ENCODE measurements at places on chromosomes 3 and 15. TPM values are rescaled to one million over a fixed set of nuclear protein-coding genes. Genes with fewer than 3 reads are reported as not detected.

DNA sequence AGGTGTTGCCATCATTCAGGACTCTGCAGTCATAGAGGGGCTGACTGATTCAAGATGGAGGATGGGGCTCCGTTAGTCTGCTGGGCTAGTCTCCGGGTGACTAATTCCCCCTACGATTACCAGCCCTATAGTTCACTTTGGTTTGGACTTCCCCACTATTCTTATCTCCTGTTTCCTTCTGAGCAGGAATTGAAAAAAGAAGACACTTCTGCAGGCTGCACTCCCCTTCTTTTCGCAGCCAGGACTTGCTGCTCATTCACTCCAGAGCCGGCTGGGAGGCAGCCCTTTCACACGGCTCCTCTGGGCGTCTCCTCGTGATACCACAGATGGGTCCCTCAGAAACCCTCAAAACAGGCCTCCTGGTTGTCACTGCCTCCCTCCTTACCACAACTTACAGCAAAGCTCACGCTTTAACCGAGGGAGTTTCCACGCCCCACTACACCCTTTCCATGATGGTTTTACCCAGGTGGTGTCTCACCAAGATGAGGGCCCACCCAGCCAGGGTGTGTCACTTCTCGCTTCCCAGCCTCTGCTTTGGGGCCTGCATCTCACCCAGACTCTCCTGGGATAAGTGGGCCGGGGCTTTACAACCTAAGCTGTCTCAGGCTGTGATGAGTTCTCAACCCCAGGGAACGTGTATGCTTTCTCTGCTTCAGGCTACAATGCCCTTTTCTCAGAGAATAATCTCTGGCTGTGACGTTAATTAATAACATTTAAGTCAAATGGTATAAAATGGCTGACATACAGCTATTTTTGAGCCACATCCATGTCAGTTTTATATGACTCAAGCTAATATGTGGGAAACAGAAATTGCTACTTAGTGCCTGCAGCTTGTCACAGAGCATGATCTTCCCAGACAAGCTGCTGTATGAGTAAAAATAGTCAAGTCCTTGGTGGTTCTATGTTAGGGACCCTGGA, 11.9 kb downstream of the CX3CR1 start:
- DNase-seq, result no peak

DNA sequence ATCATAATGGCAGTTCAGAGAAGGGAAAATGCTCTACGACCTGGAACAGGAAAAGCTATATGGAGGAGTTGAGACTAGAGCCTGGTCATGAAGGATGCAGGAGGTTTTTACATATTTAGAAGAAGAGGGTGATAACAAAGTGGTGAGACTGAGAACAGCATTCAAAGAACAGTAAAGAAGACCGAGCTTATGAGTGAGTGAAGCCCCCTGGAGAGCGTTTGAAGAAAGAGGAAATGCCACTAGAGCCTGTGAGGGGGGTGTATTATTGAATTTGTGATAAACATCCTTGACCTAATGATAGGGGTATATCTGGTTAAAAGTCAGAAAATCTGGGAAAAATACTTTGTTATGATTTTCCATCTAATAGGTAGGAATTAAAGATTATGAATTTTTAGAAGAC, 4.2 kb downstream of the PARP9 start:
- DNase-seq, result no peak

GRCh38 chr3:149390772-149391212, 13.3 kb upstream of the TM4SF1 start:
- no peak for DNase-seq

DNA sequence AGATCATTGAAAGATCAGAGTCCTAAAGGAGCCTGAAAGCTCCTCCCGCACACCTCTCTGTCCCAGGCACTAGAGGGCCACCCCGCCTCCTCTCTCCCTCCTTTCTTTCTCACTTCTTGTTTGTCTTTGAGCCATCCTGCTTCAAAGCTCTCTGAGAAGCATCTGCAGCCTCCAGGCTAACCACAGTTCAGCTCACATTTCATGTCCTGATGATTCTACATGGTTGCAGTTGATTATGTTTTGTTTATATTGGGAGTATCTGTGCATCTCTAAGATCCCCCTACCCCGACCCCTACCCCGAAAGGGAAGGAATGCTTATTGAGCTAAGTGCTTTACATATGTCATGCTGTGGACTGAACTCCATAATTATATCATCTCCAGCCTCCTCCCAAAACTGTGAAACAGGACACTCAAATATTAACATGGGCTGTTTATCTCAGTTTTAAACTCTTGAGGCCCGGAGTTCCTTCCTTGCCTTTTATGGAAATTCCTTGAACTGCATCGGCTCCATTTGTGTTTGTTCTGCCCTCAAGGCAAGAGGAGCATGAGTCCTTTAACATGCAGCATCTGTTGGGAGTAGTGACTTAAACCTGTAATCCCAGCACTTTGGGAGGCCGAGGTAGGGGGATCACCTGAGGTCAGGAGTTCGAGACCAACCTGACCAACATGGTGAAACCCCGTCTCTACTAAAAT, 30.9 kb downstream of the MGLL start:
- no peak for DNase-seq

DNA sequence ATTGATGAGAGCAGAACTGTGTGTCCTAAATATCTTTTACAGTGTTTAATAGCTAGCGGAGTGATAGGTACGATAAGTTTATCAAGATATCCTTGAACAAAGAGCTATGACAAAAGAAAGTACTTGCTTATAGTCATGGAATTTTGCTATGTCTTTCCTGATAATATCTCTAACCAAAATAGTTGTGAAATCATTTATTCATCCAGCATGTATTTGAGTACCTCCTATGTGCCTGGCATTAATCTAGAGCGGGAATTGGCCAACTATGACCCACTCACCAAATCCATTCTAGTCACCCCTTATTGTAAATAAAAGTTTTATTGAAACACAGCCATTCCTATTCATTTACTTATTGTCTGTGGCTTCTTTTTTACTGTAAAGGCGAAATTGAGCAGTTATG, 46.6 kb downstream of the ZFAND6 start:
- no peak for DNase-seq

Gene CHRNA5
- total RNA-seq, result 1.5 TPM

DNA sequence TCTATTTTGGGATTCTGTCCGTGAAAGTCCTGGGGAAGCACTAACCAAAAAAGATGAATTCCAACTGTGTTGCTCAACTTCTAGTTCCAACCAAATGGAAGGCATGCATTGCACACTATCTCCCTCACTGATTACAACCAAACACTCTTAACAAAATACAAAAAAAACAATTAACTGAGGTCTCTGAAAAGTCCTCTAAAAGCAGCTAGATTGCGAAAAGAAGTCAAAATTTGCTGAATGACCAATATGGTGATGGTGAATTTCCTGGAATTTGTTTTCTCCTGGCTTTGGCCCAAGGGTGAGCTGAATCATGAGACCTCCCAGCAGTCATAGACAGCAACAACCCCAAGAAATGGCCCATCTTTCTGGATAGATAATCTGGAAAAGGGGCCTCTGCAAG, 28.3 kb downstream of the CYP19A1 start:
- DNase-seq, result no peak

DNA sequence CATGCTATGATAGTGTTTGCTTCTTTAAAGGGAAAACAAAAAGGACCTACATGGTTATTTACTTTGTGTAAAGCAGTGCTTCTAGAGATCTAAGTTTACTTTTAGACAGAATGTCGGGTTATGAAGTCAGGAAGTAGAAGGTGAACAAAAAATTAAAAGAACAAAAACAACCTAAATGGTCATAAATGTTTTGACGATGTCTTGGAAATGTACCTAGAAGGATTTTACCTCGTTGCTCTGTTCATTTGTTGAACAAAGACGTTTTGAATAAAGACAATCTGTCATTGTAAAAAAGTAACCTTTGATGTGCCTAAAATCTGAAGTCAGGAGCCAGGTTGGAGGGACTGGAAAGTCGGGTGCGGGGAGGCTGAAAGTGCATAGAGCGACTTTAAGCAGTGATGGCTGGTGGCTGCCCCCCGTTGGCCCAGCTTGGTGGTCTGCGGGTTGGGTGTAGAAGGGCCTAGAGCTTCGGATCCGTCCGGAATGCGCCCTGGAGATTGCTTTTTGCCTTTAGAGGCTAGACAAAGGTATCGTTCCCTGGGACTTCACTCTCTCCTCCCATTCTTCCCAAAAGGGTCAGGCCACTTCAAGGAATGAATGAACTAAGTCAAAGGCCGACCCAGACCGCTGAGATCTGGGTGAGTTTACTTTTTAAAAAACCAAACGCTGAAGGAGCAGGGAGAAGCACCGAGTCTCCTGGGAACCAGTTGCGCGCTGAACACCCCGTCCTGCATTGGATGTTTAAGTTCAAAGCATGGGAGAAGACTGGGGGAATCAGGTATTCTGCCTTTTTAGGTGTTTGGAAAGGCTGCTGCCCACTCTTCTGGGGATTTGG, 2.1 kb downstream of the SOX14 start:
- DNase-seq, result no peak

- DNase-seq, result no peak
Measured at GRCh38 chr15:29844290-29844903, 22.1 kb upstream of the TJP1 start.

Gene IGSF10
- 4.1 TPM for total RNA-seq

GRCh38 chr15:61115241-61115640, 113.9 kb downstream of the RORA start:
- DNase-seq, result no peak

DNA sequence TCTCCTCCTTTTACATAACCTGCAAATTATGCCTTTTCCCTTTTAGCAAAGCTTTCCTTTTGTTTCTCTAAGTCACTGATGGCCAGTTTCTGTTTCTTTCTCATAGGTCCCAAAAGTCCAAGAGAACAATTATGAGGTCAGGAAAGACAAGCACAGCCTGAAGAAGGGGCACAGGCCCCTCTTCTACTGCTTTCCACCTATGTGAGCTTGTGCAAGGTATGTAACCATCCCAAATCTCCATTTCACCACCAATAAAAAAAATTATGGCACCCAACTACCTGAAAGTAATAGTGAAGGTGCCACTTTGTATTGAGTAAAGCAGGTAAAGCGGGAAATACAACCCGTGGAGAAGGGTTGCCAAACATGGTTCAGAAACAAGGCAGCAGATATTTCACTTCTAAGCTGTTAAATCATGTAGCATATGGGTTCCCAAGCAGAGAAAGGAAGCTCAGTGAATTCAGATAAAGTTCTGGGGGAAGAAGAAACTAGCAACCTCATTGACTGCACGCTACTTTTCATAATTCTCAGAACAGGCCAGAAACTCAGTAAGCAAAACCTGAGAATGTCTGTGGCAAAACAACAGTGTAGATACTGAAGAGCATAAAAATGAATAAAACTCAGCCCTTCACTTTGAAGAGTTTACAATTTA, 4.2 kb downstream of the PLOD2 start:
- DNase-seq, result no peak

- DNase-seq, result no peak
Measured at GRCh38 chr3:44957986-44958385, 18.0 kb downstream of the ZDHHC3 start.

Gene C3orf80
- total RNA-seq, result not detected

Gene TGFBR2
- total RNA-seq, result 143 TPM

GRCh38 chr3:192830291-192831110, 87.2 kb downstream of the MB21D2 start:
- DNase-seq, result no peak

Gene CCDC54
- not detected for total RNA-seq

- DNase-seq, result no peak
Measured at GRCh38 chr3:184812662-184813042, 686 bp downstream of the VPS8 start.

Gene AP3B2
- total RNA-seq, result 0.47 TPM

Gene FOXL2NB
- not detected for total RNA-seq

Gene ZMYND10
- total RNA-seq, result not detected

DNA sequence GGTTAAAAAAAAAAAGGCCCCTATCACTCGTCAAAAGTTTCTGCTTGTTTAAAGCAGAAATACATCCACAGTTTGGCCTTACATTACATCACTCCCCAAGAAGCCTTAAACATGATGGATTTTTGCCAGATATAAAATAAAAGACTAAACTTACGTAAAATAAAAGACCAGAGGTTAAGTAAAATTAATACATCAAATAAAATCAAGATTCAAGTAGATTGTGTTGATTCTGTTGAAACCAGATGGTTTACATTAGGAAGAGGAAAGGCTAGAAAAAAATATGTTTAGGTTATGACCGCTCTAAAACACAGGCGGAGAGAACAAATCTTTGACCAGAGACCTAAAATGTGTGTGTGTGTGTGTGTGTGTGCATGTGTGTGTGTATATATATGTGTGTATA, 104.1 kb downstream of the DUT start:
- no peak for DNase-seq

Gene KCNMB3
- total RNA-seq, result 0.51 TPM

Gene SAMMSON
- total RNA-seq, result not detected

DNA sequence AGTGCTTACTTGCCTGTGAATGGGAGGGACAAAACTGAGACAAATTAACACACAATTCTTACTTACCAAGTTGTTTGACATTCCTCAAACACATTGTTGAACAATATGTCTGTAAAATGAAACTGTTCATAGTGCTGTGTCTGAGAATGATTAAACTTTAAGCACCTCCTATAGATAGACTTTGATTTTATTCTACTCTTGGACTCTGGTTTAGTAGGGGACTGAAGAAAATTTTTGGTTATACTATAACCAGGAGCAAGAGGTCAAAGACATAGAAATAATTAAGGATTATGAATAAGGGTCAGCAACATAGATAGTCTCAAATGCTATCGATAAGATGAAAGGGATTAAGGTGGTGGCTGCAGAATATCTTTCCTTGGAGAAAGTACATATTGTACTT, 7.9 kb upstream of the MTFMT start:
- no peak for DNase-seq

DNA sequence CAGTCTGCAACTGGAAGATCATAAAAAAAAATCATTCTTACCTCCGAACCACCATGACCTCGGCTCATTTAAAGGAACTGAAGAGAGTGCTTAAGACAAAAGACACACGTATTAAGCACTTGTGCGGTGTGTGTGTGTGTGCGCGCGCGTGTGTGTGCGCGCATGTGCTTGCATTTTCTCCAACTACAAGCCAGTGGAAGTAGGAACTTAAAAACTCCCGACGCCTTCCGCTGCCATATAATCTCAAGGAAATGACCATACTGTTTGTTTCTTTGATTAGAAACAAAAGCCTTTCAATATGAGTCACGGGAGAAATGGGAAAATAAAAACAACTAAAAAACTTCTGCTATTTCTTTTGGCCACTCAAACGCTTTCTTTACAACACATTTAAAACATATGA, 32.4 kb downstream of the FRMD4B start:
- peak; percentile 61 for DNase-seq

DNA sequence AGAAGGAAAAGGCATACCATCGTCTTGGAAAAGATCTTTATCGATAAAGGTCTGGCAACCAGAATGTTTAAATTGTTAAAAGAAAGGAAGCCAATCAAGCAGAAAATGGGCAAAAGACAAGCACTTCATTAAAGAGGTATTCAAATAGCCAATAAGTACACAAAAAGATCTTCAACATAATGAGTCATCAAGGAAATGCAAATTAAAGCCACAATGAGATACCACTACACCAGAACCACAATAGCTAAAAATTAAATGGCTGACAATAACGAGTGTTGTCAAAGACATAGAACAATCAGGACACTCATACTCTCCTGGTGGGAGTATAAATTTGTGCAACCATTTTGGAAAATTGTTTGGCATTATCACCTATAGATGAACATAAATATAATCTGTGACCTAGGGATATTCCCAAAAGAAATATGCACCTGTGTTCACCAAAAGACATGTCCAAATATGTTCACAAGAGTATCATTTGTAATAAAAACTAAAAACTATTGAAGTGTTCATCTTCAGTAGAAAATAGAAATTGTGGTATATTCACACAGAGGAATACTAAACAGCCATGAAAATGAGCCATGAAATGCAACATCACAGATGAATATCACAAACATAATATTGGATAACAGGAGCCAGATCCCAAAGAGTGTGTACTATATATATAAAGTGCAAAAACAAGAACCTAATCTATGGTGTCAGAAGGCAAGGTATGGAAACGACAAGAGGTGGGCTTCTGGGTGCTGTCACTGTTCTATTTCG, 14.4 kb upstream of the BTBD1 start:
- DNase-seq, result no peak

Gene PLA2G4E
- total RNA-seq, result not detected
